ENCODE measurements at places on chromosomes 1 and 21. TPM values are rescaled to one million over a fixed set of nuclear protein-coding genes. Genes with fewer than 3 reads are reported as not detected.
A peak's percentile ranks its signal among the peaks of the same experiment; 100 is the strongest.

TSHB gene
- not detected for polyA plus RNA-seq

INAVA gene
- polyA plus RNA-seq: 4.8 TPM

CACNA1E gene
- 0.23 TPM for polyA plus RNA-seq

FASLG gene
- polyA plus RNA-seq: 0.10 TPM

TMEM82 gene
- polyA plus RNA-seq: 0.17 TPM

PDE9A gene
- 9.3 TPM for polyA plus RNA-seq

DNA sequence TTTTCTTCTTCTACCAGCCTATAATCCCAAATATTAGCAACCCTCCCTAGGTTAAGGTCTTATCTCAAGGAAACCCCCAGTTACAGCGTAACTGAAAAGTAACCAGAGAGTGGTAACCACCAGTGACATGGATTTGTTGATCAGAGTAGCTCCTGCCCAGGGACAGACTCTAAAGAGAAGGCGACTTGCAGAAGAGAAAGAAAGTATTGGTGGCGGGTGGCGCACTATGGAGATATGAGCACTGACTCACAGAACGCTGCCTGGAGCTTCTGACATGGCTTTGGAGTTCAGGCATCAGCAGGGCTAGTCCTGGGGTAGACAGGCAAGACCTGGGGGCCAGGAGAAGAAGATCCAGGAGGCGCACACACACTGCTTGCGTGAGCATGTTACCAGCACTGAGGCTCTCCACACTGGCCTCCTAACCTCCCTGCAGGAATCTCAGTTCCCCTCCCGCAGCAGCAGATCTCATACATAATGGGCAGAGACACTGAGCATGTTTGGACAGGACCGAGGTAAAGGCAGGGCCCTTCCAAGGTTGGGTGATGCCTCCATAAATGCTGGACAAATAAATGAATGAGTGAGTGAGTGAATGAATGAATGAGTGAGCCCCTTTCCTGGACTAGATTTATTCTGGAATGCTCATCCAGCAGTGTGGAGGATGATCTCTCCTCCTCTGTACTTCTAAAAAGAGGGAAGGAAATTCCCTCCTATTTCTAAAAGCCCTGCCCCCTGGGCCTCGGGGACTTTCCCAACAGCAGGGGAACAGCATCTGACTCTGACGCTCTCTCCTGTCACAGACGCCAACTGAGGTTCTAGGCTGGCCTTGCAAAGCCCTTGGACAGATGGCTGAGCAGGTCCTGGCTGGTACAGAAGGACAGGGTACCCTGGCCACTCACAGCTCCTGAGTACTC is 175.5 kb downstream of the CLIC6 start:
- DNase-seq: peak; percentile 75

GRCh38 chr1:29292344-29292743 is 56.0 kb downstream of the PTPRU start:
- DNase-seq: no peak

- no peak for DNase-seq
Measured at GRCh38 chr1:9720785-9721605, 69.5 kb downstream of the PIK3CD start.

DNA sequence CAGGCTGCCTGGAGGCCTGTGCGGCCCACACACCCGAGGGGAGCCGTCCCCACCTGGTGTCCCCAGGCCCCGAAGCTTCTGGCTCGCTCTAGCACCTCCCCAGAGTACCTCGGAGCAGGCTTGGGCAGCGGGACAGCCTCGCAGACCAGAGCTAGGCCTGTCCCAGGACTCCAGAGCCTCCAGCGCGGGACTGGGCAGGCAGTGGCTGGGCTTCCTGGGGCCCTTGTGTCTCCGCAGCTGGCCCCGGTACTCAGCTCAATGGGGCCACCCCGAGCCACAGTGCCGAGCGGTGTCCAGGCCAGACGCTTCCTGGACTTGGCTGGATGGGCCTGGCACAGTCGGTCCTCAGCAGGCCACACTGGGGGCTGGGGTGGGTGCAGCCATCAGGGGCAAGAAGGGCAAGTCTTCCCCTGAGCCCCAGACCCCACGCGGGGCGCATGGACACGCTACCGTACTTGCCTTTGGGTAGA is 4.9 kb downstream of the SCNN1D start:
- DNase-seq: no peak

DNA sequence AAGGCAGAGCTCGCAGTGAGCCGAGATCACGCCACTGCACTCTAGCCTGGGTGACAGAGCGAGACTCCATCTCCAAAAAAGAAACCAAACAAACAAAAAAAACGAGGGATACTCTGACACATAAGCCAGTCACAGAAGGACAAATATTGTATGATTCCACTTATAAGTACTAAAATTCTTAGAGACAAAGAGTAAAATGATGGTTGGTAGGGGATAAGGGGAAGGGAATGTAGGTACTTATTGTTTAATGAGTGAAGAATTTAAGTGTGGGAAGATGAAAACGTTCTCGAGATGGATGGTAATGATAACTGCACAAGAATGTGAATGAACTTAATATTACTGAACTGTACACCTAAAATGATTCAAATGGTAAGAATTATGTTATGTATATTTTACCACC is 66.7 kb upstream of the GUCA2A start:
- DNase-seq: no peak

- DNase-seq: no peak
Measured at GRCh38 chr21:15627823-15628222, 102.0 kb upstream of the USP25 start.

- DNase-seq: peak; percentile 82
Measured at GRCh38 chr1:93616996-93617669, 64.5 kb downstream of the BCAR3 start.

DNA sequence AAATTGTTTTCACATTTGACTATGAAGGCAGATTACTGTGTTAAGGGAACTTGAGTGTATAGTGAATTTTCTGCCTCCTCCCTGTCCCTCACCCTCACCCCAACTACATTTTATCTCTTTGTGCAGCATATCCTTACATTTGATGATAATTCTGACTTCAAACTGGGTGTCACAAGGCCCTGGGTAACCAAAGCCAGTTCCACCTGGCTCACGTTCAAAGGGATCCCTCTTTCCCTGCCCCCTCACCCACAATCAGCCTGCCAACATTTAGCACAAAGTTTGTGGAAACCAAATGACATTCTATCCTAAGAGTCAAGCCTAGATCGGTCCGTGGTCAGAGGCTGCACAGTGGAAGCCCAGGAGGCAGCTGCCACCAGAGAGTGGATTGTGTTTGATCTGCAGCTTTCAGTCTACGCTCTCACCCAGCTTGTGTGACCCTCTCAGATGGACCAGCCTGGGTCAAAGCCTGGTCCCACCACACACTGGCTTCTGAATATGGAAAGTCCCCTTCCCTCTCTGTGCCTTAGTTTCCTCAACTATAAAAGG is 10.3 kb downstream of the KIAA0040 start:
- no peak for DNase-seq

GRCh38 chr1:147808025-147808424 is 47.6 kb upstream of the GJA5 start:
- DNase-seq: no peak

GRCh38 chr1:21318057-21318713 is 27.9 kb upstream of the ECE1 start:
- DNase-seq: no peak

GRCh38 chr1:244968471-244968871 is 104.1 kb upstream of the HNRNPU start:
- DNase-seq: peak; percentile 46

GRCh38 chr1:222310836-222311235 is 237.1 kb downstream of the HHIPL2 start:
- DNase-seq: peak; percentile 93

GRCh38 chr1:54428837-54429518 is 22.8 kb upstream of the SSBP3 start:
- DNase-seq: no peak

- DNase-seq: no peak
Measured at GRCh38 chr1:56094168-56094567, 485.2 kb downstream of the PLPP3 start.

GRCh38 chr1:180415985-180416633 is 86.3 kb downstream of the ACBD6 start:
- peak; percentile 21 for DNase-seq

DNA sequence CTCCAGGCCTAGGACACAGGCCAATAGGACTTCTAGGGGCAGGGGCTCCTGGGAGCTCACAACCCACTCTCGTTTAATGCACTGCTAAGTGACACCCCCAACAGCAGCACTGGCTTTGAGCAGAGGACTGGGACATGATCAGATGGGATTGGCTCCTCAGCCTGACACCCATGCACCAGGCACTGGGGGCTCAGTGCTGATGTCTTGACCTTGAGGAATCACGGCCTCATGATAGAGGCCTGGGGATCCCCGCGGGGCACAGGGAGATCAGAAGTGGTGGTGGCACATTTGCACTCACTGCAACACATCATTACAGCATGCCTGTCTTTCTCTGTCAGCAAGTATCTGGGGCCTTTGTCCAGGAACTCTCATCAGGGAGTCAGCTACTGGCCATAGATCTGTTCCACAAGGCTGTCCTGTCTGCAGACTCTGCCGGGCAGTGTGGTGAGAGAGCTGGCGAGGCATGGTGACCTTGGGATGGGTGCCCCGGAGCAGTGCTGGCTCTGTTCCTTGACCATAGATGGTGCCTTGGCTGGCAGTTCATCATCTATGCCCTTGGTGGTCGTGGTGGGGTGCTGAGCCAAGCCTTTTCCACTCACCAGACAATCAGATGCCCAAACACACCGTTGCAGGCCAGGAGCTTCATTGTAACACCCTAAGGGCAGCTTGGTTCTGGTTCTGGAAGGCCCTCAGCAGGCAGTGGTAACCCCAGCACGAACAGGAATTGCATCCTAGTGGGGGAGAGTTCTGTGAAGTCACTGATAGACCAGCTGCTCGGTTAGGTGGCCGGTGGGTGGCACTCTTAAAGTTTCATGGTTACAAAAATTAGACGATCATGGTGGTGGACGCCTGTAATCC is 22.2 kb upstream of the PARP1 start:
- no peak for DNase-seq
